Activated naive CD8-positive, alpha-beta T cell treated with anti-CD3 and anti-CD28 coated beads for 36 hours (primary cell): ENCODE measurements at places on chromosomes 2 and 18. TPM values are rescaled to one million over a fixed set of nuclear protein-coding genes. Genes with fewer than 3 reads are reported as not detected.

GRCh38 chr2:40364151-40364874, 87.6 kb downstream of the SLC8A1 start:
- DNase-seq = no peak
- H3K27me3 ChIP-seq = no peaks in the 10 kb centered on the region
- no peak overlapping the region for H3K27ac ChIP-seq
- no peaks in the 10 kb centered on the region for H3K36me3 ChIP-seq

The TYMS gene
- total RNA-seq = 369 TPM

The DCDC2C gene
- total RNA-seq = not detected

The GKN2 gene
- total RNA-seq = not detected

DNA sequence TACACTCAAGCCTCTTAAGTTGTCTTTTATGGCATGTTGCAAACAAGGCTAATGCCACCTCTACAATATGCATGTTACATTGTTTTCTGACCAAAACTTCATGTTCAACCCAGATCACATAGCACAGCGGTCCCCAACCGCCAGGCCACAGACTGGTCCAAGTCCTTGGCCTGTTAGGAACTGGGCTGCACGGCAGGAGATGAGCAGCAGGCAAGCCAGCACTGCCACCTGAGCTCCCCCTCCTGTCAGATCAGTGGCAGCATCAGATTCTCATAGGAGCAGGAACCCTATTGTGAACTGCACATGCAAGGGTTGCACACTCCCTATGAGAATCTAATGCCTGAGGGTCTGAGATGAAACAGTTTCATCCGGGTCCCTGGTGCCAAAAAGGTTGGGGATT, 324.8 kb upstream of the CHAC2 start:
- no peaks in the 10 kb centered on the region for H3K36me3 ChIP-seq
- H3K27ac ChIP-seq = no peak overlapping the region
- no peaks in the 10 kb centered on the region for H3K4me1 ChIP-seq
- no peak for DNase-seq
- no peak overlapping the region for H3K4me3 ChIP-seq

The CAPN10 gene
- 32.3 TPM for total RNA-seq

The FAM237A gene
- not detected for total RNA-seq

DNA sequence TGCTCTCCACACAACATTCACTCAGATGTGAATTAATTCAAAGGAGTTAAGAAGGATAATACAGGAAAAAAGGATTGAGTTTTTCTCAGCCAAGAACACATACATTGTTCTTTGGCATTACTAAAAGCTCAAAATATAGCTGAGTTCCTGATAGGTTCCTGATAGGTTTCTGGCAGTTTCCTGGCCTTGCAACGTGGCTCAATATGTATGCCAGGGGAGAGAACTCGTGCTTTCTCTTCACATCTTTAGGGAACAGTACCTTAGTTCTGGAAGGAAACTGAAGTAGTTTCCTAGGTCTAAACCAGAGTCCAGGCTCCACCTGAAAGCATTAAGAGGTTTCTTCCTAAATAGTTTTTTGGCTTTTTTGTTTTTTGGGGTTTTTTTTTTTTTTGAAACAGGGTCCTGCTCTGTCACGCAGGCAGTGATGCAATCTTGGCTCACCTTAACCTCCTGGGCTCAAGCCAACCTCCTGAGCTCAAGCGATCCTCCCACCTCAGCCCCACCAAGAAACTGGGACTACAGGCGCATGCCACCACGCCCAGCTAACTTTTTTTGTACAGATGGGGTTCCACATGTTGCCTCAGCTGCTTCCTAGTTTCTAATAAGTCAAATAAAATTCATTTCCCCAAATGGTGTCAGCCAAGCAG, 42.8 kb downstream of the ESCO1 start:
- peaks cover 1% of the 10 kb centered on the region for H3K4me1 ChIP-seq
- no peak overlapping the region for H3K4me3 ChIP-seq
- peaks cover 17% of the 10 kb centered on the region for H3K36me3 ChIP-seq
- no peak for DNase-seq
- no peaks in the 10 kb centered on the region for H3K27me3 ChIP-seq
- peak overlapping the region; percentile 5 for H3K27ac ChIP-seq

- peaks cover 36% of the 10 kb centered on the region for H3K27me3 ChIP-seq
- H3K4me1 ChIP-seq = peaks cover 4% of the 10 kb centered on the region
- no peak overlapping the region for H3K4me3 ChIP-seq
- no peaks in the 10 kb centered on the region for H3K36me3 ChIP-seq
- DNase-seq = no peak
Measured at GRCh38 chr18:9740071-9740470, 32.0 kb downstream of the RAB31 start.

DNA sequence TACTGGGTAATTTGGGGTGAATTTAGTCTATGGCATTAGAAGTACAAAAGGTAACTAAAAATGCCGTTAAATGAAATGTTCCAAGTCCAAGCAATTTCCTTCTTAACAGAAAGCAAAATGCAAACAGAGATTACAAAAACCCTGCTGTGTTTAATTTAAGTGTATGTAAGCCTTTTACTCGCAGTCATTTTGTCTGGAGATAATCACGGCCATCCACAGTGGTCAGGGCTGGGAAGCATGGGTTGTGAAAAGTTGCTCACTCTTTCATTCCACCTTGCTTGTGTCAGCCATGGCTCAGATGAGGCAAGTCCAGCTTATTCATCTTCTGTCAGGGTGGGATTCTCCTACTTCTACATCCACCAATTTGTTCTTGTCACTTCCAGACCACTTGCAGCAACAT, 983.6 kb upstream of the ZEB2 start:
- H3K4me1 ChIP-seq = no peaks in the 10 kb centered on the region
- H3K27me3 ChIP-seq = no peaks in the 10 kb centered on the region
- DNase-seq = no peak
- no peaks in the 10 kb centered on the region for H3K36me3 ChIP-seq
- H3K27ac ChIP-seq = no peak overlapping the region

DNA sequence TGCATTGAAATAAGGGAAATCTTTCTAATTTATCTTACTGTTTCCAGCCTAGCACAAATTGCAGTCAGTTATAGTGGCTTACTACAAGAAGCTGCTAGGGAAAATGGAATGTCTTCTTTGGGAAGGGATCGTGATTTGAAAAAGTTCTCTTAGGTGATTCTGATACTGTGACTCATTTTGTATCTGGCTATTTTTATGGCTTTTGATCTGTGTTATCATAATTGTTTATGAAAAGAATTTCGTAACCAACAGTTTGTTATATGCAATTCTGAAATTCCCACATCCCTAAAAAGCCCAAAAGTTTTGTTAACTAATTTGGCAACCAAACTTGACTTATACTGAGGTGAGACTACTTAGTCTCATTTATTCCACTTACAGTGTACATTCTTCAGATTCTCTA, 12.4 kb downstream of the PTPN4 start:
- peaks cover 23% of the 10 kb centered on the region for H3K36me3 ChIP-seq
- H3K4me1 ChIP-seq = peaks cover 33% of the 10 kb centered on the region
- no peaks in the 10 kb centered on the region for H3K27me3 ChIP-seq
- H3K4me3 ChIP-seq = no peak overlapping the region

GRCh38 chr2:1544478-1545069, 131.3 kb downstream of the TPO start:
- no peak overlapping the region for H3K4me3 ChIP-seq
- peaks cover 4% of the 10 kb centered on the region for H3K4me1 ChIP-seq
- no peak for DNase-seq
- no peaks in the 10 kb centered on the region for H3K36me3 ChIP-seq

The ZNF892 gene
- 3.3 TPM for total RNA-seq

The GAL3ST2 gene
- total RNA-seq = 0.31 TPM

The CAVIN2 gene
- total RNA-seq = not detected

The TMEM17 gene
- 0.24 TPM for total RNA-seq

The COL6A3 gene
- total RNA-seq = 1.3 TPM

DNA sequence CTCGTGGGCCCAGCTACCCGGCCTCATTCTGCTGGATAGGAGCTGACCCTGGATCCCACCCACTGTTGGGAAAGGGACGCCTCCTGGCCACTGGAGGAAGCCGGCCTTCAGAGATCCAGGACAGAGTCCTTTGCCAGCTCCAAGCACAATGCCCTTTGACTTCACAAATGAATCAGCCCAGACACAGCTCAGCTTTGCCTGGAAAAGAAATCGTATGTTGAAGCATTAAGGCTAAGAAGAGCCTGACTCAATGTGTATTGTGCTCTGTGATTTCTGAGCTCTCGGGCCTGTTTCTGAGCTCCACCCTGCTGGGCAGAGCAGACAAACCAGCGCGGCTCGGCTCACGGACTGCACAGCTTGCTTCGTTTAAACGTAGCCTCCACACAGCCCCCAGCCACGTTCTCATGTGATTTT, 162.9 kb upstream of the APCDD1 start:
- H3K36me3 ChIP-seq = no peaks in the 10 kb centered on the region
- no peaks in the 10 kb centered on the region for H3K27me3 ChIP-seq
- no peak overlapping the region for H3K4me3 ChIP-seq
- H3K4me1 ChIP-seq = no peaks in the 10 kb centered on the region
- no peak overlapping the region for H3K27ac ChIP-seq
- no peak for DNase-seq

DNA sequence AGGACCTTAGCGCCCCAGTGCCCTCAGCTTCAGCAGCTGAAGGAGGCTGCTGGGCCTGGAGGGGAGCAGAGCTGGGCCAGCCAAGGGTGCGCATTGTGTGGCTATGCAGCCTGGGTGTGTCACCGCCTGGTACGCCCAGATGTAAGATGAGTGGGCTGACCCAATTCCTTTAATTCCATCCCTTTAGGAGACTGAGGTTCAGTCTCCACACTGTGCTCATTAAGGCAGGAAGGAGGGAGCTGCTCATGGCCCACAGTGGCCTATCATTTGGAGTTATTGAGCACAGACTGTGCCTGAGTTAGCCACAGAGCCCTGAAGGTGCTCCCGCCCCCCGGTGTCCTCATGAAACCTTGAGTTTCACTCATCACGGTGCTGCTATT, 194.1 kb upstream of the GLI2 start:
- H3K36me3 ChIP-seq = no peaks in the 10 kb centered on the region
- H3K4me1 ChIP-seq = peaks cover 2% of the 10 kb centered on the region
- no peak for DNase-seq
- H3K27ac ChIP-seq = no peak overlapping the region
- H3K27me3 ChIP-seq = no peaks in the 10 kb centered on the region

- H3K27ac ChIP-seq = no peak overlapping the region
- no peaks in the 10 kb centered on the region for H3K36me3 ChIP-seq
- no peak overlapping the region for H3K4me3 ChIP-seq
- H3K27me3 ChIP-seq = no peaks in the 10 kb centered on the region
- no peak for DNase-seq
Measured at GRCh38 chr2:241208058-241208457, 19.6 kb downstream of the ANO7 start.

- no peak overlapping the region for H3K27ac ChIP-seq
- no peak for DNase-seq
- no peaks in the 10 kb centered on the region for H3K4me1 ChIP-seq
- no peak overlapping the region for H3K4me3 ChIP-seq
- H3K27me3 ChIP-seq = peaks cover 20% of the 10 kb centered on the region
- H3K36me3 ChIP-seq = no peaks in the 10 kb centered on the region
Measured at GRCh38 chr2:69222953-69223658, 163.9 kb downstream of the GFPT1 start.

The TET3 gene
- total RNA-seq = 14.8 TPM

GRCh38 chr2:220228310-220229006, 601.0 kb downstream of the SLC4A3 start:
- DNase-seq = no peak
- H3K27me3 ChIP-seq = no peaks in the 10 kb centered on the region

The RPRD1A gene
- 32.5 TPM for total RNA-seq

DNA sequence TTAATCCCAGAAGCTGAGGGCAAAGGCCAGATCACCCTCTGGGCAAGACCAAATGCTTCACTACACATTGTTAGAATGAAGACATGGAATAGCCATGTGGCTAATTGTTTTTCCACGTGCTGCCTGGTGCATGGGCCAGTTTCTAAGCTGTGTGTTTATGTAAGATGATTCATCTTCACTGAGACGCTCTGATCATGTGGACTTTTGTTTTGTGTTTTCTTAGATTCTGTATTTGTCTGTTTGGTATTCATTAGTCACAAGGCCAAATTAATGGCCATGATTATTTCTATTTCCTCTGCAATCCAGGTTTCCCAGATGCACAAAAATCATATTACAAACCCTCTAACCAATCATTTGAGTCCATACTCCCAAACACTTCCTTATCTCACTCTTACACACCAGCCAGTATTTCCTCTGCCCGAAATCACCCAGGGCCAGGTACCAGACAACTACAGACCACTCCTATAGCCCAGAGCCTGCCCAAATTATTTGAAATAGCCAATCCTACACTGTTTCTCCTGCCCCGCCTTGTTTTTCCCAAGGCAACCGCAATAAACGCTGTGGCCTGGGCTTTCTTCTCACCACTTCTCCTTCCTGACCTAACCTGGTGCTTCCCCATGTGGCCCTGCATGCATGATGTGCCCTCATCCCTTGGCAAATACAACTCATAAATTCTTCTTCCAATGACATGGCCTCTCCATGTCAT, 94.2 kb upstream of the SP3 start:
- peaks cover 4% of the 10 kb centered on the region for H3K36me3 ChIP-seq
- H3K4me1 ChIP-seq = no peaks in the 10 kb centered on the region
- DNase-seq = no peak
- H3K27ac ChIP-seq = no peak overlapping the region

The REG1A gene
- total RNA-seq = not detected

DNA sequence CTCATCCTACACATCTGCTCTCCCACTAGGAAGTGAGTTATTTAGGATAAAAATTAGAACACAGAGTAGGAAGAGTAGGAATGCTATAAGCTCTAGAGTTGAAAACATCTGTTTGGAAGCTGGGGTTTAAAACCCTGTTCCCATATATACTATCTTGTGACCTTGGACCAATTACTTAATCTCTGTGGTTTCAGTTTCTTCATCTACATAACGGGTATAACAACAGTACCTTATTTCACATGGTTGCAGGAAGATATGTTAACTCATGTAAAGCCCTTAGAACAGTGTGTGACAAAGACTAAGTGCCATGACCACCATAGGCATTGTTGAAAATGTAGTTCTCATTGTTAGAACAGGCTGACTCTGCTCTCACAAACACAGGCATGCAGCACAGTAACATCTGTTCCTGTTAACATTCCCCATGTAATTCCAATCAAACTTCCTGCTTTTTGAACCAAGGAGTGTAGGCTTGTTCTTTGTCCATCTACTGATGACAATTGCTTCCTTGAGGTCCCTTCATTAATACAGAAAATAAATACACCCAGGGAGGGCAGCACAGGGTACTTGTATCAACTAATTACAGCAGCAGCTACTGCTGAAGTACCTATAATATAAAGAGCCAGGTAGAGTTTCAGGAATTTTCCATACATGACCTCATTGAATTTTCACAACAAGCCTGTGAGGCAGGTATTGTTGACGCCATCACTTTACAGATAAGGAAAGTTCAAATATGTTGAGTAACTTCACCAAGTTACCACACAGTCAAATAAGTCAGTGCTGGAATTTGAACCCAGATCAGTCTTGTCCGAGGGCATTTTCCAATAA, 204.2 kb downstream of the L3MBTL4 start:
- no peaks in the 10 kb centered on the region for H3K36me3 ChIP-seq
- no peaks in the 10 kb centered on the region for H3K4me1 ChIP-seq
- no peak overlapping the region for H3K4me3 ChIP-seq
- no peak for DNase-seq
- H3K27ac ChIP-seq = no peak overlapping the region
- no peaks in the 10 kb centered on the region for H3K27me3 ChIP-seq
